ENCODE measurements at places on chromosomes 2 and 18.

DNA sequence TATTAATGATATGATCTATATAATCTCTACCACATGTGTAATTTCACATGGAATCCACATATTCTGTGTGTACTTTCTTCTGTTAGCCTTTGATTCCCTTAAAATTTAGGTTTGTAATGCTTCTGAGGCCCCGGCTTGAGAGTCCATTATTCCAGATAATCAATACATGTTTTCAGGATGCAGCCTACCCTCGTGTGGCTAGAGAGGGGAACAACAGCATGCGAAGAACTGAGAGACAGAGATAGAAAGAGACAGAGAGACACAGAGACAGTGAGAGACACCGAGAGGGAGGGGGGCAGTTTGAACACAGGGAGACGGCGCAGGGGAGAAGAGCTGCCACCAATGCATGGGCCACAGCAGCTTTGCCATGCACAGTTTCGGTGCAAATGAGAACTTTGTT lies 185.4 kb downstream of the SNTG2 start:
- no peak for DNase-seq

DNA sequence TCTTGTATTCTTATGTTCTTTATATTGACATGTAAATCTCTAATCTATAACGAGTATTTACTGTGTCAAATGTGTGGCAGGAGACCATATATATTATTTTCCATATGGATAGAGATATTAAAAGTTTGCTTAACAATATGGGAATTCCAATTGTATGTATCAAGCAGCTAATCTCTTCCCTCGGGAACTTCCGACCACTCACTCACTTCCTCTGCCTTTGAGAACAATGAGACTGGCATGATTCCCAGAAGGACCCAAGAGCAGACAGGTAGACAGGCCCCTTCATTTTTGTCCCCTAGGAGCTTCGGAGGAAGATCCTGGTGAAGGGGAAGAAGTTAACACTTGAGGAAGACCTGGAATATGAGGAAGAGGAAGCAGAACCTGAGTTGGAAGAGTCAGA lies 24.1 kb downstream of the PLCD4 start:
- no peak for DNase-seq

GRCh38 chr2:43412114-43412753 lies 183.6 kb downstream of the THADA start:
- DNase-seq, result no peak

DNA sequence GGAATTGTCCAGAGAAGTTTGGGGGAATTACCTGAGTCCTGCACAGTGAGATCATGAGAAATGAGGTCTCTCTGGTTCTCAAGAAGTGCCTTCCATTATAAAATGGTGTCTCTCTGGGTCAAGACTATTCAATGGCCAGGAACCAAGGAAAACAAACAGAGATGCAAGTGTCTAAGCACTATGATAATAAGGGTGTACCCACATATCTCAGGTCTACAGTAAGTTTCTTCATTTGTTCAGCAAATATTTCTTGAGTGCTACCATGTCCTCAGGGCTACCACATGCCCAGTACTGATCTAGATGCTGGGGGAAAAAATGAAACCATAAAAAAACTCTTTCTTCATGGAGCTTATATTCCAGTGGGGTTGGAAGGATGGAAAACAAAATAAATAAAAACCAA lies 170.0 kb downstream of the ACKR3 start:
- no peak for DNase-seq

DNA sequence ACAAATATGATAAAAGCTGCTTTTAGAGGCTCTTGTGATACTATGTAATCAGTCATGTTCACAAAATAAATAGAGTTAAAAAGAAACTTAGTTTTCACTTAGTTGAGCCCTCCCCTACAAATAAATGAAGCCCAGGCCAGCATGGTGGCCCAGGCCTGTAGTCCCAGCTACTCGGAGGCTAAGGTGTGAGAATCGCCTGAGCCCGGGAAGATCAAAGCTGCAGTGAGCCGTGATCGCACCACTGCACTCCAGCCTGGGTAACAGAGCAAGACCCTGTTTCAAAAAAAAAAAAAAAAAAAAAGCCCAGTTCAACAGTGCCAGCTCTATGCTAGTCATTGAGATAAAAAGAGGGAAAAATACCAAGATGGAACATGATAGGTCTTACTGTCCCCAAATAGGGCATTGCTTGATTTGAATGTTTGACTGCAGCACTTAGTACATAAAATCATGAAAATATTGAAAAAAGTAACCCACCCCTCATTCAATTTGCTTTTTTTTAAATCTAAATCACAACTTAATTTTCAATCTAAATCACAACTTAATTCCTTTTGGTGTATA lies 1.5 kb downstream of the ASNSD1 start:
- no peak for DNase-seq

DNA sequence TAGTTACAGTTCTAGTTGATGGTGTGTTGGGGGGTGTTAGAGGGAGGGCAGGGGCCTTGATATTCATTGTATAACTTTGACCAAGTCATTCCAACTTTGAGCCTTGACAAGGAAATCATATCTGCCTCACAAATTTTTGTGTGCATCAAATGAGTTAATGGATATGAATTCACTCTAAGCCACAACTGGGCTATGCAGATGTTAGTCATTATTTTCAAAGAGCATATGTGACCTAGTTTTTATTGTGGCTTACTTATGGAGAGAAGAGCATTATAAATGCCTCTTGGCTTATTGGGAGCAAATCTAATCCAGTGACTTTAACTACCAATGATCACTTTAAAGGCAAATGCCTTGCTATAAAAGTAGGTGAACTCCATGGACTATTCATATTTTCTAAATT lies 250.2 kb downstream of the LPIN1 start:
- DNase-seq, result no peak

DNA sequence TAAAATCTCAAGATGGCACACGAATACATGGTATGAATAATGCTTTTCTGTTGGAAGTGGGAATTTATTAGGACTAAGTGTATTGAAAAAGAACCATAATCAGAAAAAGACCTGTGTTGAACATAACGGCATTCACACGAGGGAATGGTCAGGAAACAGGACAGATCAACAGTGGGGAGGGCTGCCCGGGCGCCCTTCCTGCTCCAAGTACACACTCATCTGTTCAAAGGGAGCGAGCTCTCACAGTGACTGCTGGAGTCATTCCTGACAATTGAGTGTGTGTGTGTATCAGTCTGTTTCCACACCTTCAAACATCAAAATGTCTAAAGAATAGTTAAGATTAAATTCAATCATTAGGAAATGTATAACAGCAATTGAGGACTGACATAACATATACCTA lies 167.2 kb downstream of the HDAC4 start:
- DNase-seq, result no peak

DNA sequence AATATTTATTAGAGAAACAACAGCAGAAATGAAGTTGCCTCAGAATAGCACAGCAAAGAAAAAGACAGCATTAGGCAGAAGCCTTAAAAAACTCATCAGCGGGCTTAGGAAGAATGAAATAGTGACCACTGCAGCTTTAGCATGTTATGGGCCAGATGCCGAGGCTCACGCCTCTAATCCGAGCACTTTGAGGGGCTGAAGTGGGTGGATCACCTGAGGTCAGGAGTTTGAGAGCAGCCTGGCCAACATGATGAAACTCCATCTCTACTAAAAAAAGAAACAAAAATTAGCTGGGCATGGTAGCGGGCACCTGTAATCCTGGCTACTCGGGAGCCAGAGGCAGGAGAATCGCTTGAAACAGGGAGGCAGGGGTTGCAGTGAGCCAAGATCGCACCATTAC lies 32.4 kb downstream of the AP1S3 start:
- DNase-seq, result no peak

- DNase-seq, result no peak
These were observed 25.8 kb downstream of the SPEG start for GRCh38 chr2:219460424-219460926.

DNA sequence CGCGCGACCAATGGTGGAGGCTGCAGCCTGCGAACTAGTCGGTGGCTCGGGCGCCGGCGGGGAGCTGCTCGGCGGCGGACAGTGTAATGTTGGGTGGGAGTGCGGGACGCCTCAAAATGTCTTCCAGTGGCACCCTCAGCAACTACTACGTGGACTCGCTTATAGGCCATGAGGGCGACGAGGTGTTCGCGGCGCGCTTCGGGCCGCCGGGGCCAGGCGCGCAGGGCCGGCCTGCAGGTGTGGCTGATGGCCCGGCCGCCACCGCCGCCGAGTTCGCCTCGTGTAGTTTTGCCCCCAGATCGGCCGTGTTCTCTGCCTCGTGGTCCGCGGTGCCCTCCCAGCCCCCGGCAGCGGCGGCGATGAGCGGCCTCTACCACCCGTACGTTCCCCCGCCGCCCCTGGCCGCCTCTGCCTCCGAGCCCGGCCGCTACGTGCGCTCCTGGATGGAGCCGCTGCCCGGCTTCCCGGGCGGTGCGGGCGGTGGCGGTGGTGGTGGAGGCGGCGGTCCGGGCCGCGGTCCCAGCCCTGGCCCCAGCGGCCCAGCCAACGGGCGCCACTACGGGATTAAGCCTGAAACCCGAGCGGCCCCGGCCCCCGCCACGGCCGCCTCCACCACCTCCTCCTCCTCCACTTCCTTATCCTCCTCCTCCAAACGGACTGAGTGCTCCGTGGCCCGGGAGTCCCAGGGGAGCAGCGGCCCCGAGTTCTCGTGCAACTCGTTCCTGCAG lies at the start of gene HOXD9:
Gene HOXD9, plus strand, starts transcription at position 37 of the 728 bp plus-strand sequence. Its CDS starts 50 bp downstream, at position 87.
- no peak for DNase-seq

DNA sequence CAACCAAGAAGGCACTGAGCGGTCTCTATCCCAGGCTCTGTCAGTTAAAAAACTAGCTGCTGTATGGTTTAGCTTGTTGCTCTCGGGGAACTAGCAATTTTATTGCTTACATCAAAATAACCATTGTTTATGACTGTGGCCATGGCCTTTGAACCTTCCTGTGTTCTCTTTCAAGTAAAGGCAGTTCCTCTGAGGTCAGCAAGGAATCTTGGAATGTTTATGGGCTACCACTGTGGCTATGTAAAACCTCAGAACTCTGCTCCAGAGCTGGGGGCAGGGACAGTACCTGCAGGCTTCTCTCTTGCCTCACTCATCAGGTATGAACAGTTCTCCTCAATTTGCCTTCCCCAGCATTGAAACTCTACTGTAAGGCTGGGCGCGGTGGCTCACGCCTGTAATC lies 416.0 kb upstream of the NETO1 start:
- DNase-seq, result no peak

DNA sequence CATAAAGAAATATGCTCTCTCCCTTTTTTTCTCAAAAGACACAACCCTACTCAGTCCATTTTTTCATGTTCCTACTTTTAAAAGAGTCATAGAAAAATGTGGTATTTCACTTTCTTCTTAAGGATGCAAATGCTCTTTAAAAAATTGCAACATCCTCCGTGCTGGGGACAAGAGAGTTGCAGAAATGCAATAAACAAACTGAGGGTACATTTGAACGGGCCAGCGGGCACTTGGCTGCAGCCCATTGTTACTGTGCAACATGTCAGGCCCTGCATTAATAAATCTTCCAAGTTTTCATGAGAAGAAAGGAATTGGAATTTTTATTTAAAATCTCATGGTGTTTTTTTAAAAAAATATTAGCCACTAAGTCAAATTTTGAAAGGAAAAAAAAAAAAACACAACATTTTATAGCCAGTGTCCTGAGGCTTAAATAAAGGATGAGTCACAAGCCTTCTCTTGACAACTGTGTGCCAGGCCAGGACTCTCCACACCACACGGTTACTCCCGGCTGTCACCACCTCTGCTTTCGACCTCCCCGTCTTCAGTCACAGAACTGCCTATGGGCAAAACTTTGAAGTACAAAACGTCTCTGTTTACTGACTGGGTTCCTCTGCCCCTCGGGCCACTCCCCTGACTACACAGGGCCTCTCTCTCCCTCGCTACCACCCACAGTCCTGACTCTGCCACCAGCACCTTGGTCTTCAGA lies 57.5 kb upstream of the MFF start:
- no peak for DNase-seq

GRCh38 chr2:66803726-66804125 lies 368.8 kb downstream of the MEIS1 start:
- no peak for DNase-seq

- DNase-seq, result no peak
These were observed 742.7 kb upstream of the ACVR2A start for GRCh38 chr2:147101941-147102790.

- DNase-seq, result no peak
These were observed 1556.6 kb downstream of the DPP10 start for GRCh38 chr2:115999039-115999438.

GRCh38 chr2:172962824-172963223 lies 112.8 kb upstream of the MAP3K20 start:
- no peak for DNase-seq

- no peak for DNase-seq
These were observed 571 bp downstream of the EEF1B2 start for GRCh38 chr2:206160125-206160806.

Measured in T-helper 1 cell (primary cell).